ENCODE measurements at places on chromosomes 6 and 20.

- H3K36me3 ChIP-seq = no peaks in the 10 kb centered on the region
- no peak overlapping the region for H3K4me3 ChIP-seq
- DNase-seq = no peak
- no peaks in the 10 kb centered on the region for H3K4me1 ChIP-seq
- H3K27me3 ChIP-seq = no peaks in the 10 kb centered on the region
These were observed 32.1 kb upstream of the CENPW start for GRCh38 chr6:126307849-126308248.

- H3K4me3 ChIP-seq = no peak overlapping the region
- H3K4me1 ChIP-seq = no peaks in the 10 kb centered on the region
- no peaks in the 10 kb centered on the region for H3K36me3 ChIP-seq
- no peak for DNase-seq
- H3K27me3 ChIP-seq = no peaks in the 10 kb centered on the region
- H3K27ac ChIP-seq = no peak overlapping the region
These were observed 21.4 kb downstream of the SDCBP2 start for GRCh38 chr20:1307571-1307971.

- no peak overlapping the region for H3K4me3 ChIP-seq
- H3K27ac ChIP-seq = no peak overlapping the region
These were observed 29.1 kb upstream of the LMBRD1 start for GRCh38 chr6:69825904-69826303.

GRCh38 chr20:63316502-63316921 is 23.5 kb downstream of the COL20A1 start:
- H3K27me3 ChIP-seq = no peaks in the 10 kb centered on the region
- no peaks in the 10 kb centered on the region for H3K4me1 ChIP-seq
- no peak overlapping the region for H3K27ac ChIP-seq
- no peak for DNase-seq

DNA sequence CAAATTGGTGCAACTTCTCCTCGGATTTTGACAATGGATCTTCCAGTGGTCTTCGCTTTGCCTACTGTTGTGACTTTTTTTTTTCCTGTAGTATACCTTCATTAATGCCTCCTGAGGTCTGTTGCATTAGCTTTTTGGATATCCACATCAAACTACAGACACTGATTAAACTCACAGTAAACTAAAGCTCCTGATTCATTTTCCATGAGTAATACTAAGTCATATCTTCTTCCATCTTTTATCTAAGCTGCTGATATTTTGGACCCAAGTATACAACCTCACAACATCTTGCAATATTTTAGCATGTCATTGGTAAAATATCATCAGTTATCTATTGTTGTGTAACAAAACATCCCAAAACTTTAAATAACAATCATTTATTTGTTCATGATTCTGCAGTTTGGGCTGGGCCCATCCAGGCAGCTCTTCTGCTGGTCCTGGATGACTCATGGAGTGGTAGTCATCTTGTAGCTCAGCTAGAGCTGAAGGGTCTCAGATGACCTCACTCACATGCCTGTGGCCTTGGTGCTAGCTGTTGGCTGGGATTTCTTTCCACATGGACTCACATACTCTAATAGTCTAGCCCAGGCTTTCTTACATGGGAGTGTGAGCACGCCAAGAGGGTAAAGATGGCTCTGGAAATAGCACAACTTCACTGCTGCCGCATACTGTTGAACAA is 78.3 kb upstream of the SRSF6 start:
- H3K27ac ChIP-seq = no peak overlapping the region
- no peaks in the 10 kb centered on the region for H3K27me3 ChIP-seq
- no peak overlapping the region for H3K4me3 ChIP-seq

- DNase-seq = no peak
- no peak overlapping the region for H3K27ac ChIP-seq
- no peaks in the 10 kb centered on the region for H3K36me3 ChIP-seq
These were observed 1.7 kb upstream of the ENTPD6 start for GRCh38 chr20:25193843-25194242.

DNA sequence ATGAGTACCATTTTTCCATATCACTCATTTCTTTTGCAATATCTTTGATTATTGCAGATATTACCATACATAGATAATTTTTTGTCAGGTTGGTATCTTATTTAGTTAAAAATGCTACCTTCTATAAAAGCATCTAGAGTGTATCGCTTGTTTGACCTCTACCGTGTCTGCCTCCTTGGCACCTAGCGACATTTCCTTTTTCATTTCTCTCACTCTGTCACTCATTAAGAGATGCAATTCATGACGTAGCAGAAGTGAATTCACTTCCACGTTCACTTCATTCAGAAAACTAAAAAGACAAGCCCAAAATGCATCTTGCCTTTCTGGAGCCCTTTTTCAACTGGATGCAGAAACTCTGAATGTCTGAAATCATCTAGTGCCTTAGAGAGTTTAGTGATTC is 172.9 kb downstream of the MMS22L start:
- no peaks in the 10 kb centered on the region for H3K27me3 ChIP-seq
- DNase-seq = no peak
- no peaks in the 10 kb centered on the region for H3K4me1 ChIP-seq
- H3K4me3 ChIP-seq = no peak overlapping the region
- H3K36me3 ChIP-seq = no peaks in the 10 kb centered on the region

DNA sequence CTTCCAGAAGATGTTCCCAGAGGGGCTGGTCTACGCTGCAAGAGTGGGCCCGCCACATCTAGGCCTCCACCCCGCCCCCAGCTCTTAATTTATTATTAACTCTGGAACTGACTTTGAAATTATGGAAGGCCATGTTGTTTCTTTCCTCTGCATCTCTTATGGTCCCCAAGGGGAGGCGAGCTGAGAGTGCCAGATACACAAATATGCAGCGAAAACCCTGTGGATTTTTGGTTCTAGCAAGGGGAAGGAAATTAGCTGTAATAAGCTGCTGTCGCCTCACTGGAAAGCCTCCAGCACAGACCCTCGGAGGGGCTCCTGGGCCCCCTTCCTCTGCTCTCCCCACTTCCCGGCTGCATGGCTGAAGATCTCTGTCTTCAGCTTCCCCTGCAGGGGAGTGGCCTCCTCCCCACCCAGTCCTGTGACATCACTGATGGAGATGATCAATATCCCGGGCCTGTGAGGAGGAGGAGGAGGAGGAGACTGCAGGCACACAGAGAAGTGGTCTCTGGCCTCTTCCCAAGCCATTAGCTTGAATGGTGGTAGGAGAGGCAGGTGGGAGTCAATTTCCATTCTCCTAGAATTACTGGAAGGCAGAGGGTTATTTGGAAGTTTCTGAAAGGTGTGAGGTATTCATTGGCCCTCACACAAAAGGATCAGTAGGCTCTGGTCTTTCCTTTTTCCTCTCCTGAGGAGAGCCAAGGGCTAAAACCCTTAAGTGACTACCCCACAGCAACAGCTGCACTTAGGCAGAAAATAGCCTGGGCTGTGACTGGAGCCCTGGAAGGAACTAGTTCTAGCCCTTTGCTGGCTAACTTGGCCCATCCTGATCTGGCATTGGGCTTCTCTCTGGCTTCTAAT is 39.7 kb upstream of the CCDC167 start:
- H3K27me3 ChIP-seq = no peaks in the 10 kb centered on the region
- peaks cover 18% of the 10 kb centered on the region for H3K4me1 ChIP-seq
- DNase-seq = no peak
- peak overlapping the region; percentile 4 for H3K27ac ChIP-seq

GRCh38 chr6:143545976-143546547 is 34.5 kb upstream of the FUCA2 start:
- H3K4me1 ChIP-seq = peaks cover 79% of the 10 kb centered on the region
- H3K36me3 ChIP-seq = no peaks in the 10 kb centered on the region
- H3K27ac ChIP-seq = peak overlapping the region; percentile 56
- H3K27me3 ChIP-seq = no peaks in the 10 kb centered on the region
- H3K4me3 ChIP-seq = peak overlapping the region; percentile 17

- no peaks in the 10 kb centered on the region for H3K27me3 ChIP-seq
- no peak overlapping the region for H3K27ac ChIP-seq
- H3K4me1 ChIP-seq = no peaks in the 10 kb centered on the region
- H3K36me3 ChIP-seq = no peaks in the 10 kb centered on the region
These were observed 475.0 kb upstream of the SULF2 start for GRCh38 chr20:48260129-48260756.

- H3K27me3 ChIP-seq = no peaks in the 10 kb centered on the region
- H3K4me1 ChIP-seq = peaks cover 16% of the 10 kb centered on the region
- H3K36me3 ChIP-seq = no peaks in the 10 kb centered on the region
- H3K27ac ChIP-seq = no peak overlapping the region
These were observed 237.0 kb upstream of the TAB2 start for GRCh38 chr6:149080511-149080910.

DNA sequence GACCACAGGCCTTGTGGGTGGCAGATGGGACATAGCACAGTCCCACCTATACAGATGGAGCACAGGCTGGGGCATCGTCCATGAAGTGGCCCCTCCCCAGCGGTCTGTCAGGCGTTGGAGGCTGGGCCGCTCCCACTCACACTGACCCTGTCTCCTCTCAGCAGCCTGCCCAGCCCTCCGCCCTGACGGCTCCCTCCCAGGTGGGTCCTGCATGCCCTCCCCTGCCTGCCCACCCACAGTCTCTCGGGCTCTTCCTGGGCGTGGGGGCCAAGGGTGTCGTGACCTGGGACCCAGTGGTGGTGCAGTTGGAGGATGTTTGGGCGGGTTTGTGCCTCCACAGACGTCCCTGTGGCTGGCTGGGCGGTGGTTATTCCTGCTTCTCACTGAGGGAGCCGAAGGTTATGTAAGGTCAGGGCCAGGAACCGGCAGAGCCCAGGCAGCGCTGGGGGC is 22.3 kb downstream of the COL20A1 start:
- no peak for DNase-seq
- no peaks in the 10 kb centered on the region for H3K36me3 ChIP-seq
- no peaks in the 10 kb centered on the region for H3K4me1 ChIP-seq
- no peak overlapping the region for H3K4me3 ChIP-seq
- no peaks in the 10 kb centered on the region for H3K27me3 ChIP-seq

- no peaks in the 10 kb centered on the region for H3K4me1 ChIP-seq
- no peak overlapping the region for H3K4me3 ChIP-seq
- no peaks in the 10 kb centered on the region for H3K36me3 ChIP-seq
- no peak overlapping the region for H3K27ac ChIP-seq
These were observed 38.1 kb upstream of the FLRT3 start for GRCh38 chr20:14375416-14375985.

DNA sequence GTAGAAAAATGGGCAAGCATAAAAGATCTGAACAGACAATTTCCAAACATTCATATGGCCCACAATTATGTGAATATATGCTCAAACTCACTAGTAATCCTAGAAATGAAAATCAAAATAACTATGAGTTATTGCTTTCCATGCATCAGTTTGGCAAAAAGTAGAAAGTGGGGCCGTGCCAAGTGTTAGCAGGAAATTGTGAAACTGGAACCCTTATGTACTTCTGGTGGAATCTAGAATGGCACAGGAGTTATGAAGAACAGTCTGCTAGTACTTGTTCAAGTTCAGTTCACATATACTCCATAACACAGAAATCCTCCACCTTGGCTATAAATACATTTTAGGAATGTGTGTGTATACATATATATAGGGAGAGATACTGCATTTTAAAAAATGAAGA is 89.8 kb downstream of the EYA2 start:
- DNase-seq = no peak
- H3K27me3 ChIP-seq = no peaks in the 10 kb centered on the region
- H3K4me1 ChIP-seq = no peaks in the 10 kb centered on the region
- H3K36me3 ChIP-seq = no peaks in the 10 kb centered on the region
- H3K27ac ChIP-seq = no peak overlapping the region

GRCh38 chr6:15626878-15627674 is 35.8 kb downstream of the DTNBP1 start:
- no peak overlapping the region for H3K27ac ChIP-seq
- DNase-seq = no peak
- H3K4me3 ChIP-seq = no peak overlapping the region
- H3K36me3 ChIP-seq = no peaks in the 10 kb centered on the region
- H3K4me1 ChIP-seq = no peaks in the 10 kb centered on the region

DNA sequence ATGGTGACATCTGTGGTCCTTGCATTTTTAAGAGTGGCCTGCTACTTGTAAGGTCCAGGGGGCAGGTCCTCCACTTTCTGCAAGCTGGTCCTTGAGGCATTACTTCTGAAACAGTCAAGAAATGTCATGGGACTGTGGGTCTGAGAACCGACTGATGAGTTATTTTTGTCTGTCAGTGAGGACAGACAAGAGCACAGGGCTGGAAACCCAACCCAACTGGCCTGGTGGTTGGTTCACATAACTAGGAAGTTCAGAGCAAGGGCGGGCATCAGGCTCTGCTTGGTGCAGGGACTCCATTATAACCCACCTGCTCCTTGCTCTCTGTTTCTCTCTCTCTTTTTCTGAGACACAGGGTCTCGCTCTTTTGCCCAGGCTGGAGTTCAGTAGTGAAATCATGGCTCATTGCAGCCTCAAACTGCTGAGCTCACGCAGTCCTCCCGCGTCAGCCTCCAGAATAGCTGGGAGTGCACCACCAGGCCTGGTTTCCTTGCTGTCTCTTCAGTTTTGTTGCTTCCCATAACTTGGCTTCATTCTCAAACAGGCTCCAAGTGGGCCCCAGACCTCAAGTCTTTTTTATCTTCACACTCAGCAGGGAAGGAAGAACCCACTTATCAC is 9.2 kb downstream of the CST3 start:
- DNase-seq = no peak
- no peaks in the 10 kb centered on the region for H3K27me3 ChIP-seq
- H3K4me1 ChIP-seq = no peaks in the 10 kb centered on the region
- H3K27ac ChIP-seq = no peak overlapping the region
- no peaks in the 10 kb centered on the region for H3K36me3 ChIP-seq
- no peak overlapping the region for H3K4me3 ChIP-seq

GRCh38 chr6:87214831-87215230 is 59.5 kb downstream of the ZNF292 start:
- H3K4me1 ChIP-seq = no peaks in the 10 kb centered on the region
- DNase-seq = no peak
- no peaks in the 10 kb centered on the region for H3K36me3 ChIP-seq
- H3K27ac ChIP-seq = no peak overlapping the region

- H3K4me3 ChIP-seq = no peak overlapping the region
- no peak overlapping the region for H3K27ac ChIP-seq
- H3K27me3 ChIP-seq = no peaks in the 10 kb centered on the region
- no peaks in the 10 kb centered on the region for H3K36me3 ChIP-seq
- no peak for DNase-seq
These were observed 129.2 kb upstream of the AKAP12 start for GRCh38 chr6:151110576-151110905.

GRCh38 chr20:17662333-17663039 is 19.6 kb downstream of the RRBP1 start:
- H3K27ac ChIP-seq = no peak overlapping the region
- no peaks in the 10 kb centered on the region for H3K27me3 ChIP-seq
- no peaks in the 10 kb centered on the region for H3K36me3 ChIP-seq
- no peak for DNase-seq
- H3K4me1 ChIP-seq = no peaks in the 10 kb centered on the region

DNA sequence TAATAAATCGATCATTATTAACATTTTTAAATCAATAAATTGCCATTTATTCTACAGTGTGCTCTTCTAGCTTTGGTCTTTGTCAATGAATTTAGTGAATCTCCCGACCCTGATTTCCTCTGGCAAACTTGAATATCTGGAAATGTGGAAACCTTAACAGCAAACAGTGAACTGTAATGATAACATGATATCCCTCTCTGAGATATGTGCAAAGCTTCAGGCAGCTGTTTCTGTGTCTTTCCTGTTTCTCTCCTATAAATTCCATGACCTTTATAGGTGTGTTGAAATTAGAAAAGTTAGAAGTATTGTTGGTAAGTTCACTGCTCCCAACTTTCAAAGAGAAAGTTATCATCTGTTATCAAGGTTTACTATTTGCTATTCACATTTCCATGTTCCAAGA is 218.8 kb upstream of the RNF217 start:
- H3K4me3 ChIP-seq = no peak overlapping the region
- no peaks in the 10 kb centered on the region for H3K4me1 ChIP-seq
- DNase-seq = no peak
- H3K27ac ChIP-seq = no peak overlapping the region

- DNase-seq = no peak
- H3K4me1 ChIP-seq = no peaks in the 10 kb centered on the region
- H3K36me3 ChIP-seq = no peaks in the 10 kb centered on the region
- H3K27ac ChIP-seq = no peak overlapping the region
- no peaks in the 10 kb centered on the region for H3K27me3 ChIP-seq
These were observed 483.6 kb upstream of the NOX3 start for GRCh38 chr6:155939253-155939652.
